Right lung (tissue), 10 donors: ENCODE measurements at places on chromosomes 4 and X.

DNA sequence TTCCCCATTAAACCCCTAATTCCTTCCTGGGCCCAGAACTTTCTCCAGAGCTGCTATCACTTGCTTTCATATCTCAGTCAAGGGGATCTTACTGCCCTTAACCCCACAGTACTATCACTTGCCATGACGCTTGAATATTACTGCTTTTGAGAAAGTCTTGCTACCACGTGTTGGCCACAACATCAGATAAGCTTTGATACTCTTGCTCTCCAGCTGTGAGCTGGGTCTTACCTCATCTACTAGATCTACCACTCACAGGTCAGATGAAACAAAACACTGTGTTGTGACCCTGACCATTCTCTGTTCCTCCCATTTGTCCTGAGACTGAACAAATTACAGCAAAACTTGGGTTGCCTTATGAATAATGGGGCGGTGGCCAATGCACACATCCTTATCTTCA lies 12.1 kb upstream of the TAPT1 start:
- DNase-seq, result no peak

- no peak for DNase-seq
These were observed 124.4 kb downstream of the CHRDL1 start for GRCh38 chrX:110671068-110671803.

GRCh38 chr4:147732518-147733235 lies 789 bp downstream of the ARHGAP10 start:
- DNase-seq, result peak; percentile 63

GRCh38 chr4:56739066-56739777 lies 58.1 kb upstream of the HOPX start:
- DNase-seq, result no peak

DNA sequence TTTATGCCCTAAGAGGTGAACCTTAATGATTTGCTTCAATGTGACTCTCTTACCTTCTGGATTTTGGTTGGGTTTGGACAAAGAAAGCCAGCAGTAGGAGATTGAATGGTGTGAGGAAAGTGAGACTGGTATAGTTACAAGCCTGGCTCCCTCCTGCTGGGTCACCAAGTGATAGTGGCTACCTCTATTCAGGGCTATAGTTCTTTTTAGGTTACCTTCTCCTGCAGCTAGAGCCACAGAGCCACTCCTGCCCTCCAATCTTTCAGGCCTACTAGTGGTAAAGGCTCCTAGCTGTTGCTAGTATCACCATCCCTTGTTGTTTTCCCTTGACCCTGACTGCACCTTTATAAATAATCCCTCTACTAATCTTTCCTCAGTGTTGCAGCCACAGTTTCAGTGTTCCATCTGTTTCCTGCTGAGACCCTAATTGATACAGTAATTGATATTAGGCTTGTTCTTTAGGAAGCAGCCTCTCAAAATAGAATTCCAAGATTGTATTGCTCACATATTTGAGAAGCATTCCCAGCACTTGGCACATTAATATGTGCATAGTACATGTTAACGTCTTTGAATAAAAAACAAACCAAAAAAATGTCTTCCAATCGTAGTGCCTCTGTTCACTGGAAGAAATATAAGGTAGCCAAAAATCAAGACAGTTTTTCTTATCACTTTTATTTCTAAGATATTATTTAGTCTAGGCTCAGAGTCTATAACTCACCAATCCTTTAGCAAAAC lies 82.3 kb downstream of the SRPX start:
- DNase-seq, result no peak

- DNase-seq, result no peak
These were observed 122.1 kb downstream of the EFNB1 start for GRCh38 chrX:68950937-68951336.

DNA sequence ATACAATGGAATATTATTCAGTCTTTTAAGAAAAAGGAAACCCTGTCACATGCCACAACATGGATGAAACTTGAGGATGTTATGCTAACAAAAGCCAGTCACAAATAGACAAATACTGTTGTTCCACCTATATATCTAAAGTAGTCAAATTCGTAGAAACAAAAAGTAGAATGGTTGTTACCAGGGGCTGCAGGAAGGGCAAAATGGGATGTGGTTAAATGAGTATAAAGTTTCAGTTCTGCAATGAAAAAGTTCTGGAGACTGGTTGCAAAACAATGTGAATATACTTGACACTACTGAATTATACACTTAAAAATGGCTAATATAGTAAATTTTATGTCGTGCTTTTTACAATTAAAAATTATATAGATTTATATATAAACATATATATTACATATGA lies 12.2 kb downstream of the SPOCK3 start:
- no peak for DNase-seq

GRCh38 chrX:42524379-42524778 lies 253.6 kb downstream of the PPP1R2C start:
- DNase-seq, result no peak

GRCh38 chrX:44352758-44353157 lies 9.3 kb upstream of the EFHC2 start:
- DNase-seq, result no peak

DNA sequence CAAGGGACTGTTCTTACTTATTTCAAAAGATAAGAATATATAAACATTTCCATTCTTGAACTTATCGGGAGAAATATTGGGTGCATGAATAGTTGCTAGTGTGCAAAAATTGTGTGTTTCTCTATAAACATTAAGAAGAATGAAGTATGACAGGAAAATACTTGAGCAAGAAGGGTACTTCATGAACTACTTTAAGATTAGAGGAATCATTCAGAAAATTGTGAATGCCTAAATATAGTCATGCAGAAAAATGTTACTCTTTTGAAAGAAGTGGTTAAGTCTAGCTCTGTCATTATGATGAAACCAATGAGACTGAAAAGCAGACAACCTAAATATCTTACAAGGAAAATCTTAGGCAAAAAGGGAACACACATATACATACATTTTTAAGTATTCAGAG lies 207.8 kb upstream of the PCDH18 start:
- peak; percentile 8 for DNase-seq

DNA sequence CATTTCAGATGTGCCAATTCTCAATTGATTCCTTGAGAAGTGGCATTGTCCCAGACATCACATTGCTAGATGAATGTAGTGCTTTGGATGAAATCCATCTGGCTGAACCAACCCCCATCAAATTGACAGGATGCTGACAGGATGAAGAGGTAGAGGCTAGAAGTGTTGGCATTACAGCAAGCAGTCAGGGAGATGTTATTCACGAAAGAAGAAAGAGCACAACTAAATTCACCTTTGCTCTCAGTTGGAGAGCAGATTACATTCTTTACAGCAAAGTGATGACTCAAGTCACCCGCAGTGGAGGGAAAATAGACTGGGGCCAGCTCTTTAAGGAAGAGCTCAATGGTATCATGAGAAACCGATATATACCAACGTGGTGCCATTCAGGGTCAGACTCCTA lies 259.6 kb downstream of the C4orf33 start:
- no peak for DNase-seq

DNA sequence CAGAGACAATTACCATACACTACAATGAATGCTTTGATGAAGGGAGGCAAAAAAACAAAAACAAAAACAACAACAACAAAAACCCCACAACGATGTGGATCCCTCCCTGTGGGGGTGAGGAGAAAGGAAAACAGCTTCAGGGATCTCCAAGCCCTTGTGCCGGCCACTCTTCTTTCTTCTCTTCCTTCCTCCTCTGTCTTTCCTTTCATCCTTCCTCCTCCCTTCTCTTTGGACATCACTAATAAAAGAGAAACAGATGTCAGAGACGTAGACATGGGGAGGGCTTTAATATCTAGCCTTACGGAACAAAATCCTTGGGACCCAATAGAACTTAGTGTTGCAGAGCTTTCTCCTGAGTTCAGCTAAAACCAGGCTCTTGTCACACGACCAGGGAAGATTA lies 18.8 kb upstream of the STX18 start:
- no peak for DNase-seq

- DNase-seq, result no peak
These were observed 9.7 kb upstream of the PYURF start for GRCh38 chr4:88533088-88533790.

DNA sequence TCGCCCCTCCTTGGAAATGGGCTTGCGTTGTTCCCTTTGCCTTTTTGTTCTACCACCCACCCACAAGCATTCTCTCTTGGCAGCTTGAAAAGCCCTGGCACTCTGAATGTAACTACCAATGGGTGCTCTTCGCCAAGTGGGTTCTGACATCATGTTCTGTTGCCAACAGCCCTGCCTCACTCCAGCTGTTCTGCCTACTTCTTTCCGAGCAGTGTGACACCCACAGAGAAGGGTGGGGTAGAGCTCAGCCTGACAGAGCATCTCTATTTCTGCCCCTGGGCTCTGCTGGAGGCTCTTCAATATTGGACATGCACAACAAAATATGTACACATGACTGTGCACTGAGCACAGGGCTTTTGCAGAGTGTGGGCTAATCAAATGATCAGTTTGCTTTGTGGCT lies 15.6 kb upstream of the EXOSC9 start:
- DNase-seq, result no peak

- DNase-seq, result no peak
These were observed 12.0 kb downstream of the AREG start for GRCh38 chr4:74456849-74457395.

DNA sequence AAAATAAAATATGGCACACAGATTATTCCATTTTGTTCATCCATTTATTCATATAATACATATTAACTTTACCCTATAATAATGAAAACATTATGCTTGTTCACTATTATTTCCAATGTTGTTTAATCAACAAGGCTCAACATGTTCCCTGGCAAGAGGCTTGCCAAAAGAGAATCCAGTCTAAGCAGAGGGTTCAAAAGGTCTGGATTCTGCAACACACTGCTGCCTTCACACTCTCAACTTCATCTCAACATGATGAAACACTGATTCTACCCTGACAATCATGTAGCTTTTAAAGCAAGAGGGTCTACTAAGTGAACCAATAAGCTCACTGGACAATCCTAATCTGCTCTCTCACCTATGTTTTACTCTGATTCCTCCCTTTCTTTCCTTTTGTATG lies 101.1 kb downstream of the MID1 start:
- DNase-seq, result no peak

DNA sequence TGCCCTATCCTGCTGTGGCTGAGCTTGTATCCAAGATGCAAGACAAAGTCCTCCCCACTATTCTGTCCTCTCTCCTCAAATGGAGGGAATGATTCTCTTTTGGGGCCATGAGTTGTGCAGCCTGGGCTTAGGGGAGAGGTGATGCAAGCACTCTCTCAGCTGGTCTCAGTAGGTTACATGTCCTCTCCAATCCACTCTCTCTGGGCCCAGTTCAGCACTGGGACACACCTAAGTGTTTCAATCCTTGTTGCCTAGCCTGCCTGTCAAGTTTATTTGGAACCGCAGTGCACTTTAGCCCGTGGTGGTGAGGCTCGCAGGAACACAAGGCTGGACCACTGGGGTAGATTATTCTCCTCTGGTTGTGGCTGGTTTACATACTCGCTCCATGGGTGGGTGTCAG lies 23.8 kb upstream of the TMPRSS11D start:
- DNase-seq, result no peak

- no peak for DNase-seq
These were observed 18.1 kb downstream of the KIT start for GRCh38 chr4:54675721-54676461.

DNA sequence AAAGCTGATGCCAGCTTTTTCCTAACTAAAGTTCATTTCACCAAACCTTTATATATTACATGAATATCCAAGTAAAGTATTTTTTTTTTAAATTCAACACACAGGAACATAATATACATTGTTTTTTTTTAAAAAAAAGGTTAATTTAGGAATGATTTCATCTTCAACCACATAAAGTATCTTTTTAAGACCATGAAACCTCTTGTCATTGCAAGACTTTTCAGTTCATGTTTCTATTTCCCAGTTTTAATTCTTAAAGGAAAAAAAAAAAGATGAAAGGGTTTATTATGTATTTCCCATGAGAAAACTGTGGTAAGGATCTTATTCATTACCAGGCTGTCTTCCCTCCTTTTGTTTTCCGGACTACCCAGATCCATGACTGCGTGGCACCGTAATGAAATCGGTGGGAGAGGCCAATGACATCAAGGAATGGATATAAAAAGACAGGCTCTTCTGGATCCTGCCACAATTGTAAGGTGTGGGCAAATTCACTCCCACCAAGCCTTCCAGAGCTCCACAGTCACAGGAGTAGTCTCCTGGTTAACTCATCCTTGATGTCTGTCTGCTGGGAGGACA lies 84.7 kb upstream of the CBR4 start:
- DNase-seq, result no peak

DNA sequence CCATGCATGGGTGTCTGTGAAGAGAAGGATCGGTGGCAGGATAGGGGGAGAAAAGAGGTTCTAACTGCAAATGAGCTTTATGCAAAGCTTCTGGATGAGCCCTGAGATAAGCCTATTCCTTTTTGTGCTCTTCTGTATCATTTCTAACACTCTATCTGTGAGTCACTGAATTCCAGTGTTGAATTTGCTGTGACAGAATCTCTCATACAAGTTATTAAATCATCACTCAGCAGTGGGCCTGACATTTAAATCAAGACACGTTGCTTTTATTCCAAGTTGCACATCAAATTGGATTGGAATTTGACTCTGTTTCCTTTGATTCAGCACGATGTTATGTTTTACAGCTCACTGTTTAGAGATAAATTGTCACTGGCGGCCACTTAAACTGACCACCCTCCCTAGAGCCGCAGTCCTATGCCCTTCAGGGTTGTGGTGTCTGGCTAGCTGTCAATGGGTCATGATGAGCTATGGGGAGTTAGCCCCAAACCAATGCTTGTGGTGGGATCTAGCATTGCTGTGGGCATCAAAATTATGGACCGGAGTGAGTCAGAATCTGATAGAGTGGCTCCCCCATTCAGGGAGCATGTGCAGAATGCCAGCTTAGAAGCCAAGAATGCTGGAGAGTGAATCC lies 42.7 kb downstream of the LHFPL1 start:
- DNase-seq, result no peak

GRCh38 chr4:148376151-148376550 lies 66.1 kb downstream of the NR3C2 start:
- peak; percentile 73 for DNase-seq

- no peak for DNase-seq
These were observed 52.0 kb downstream of the CHIC1 start for GRCh38 chrX:73615022-73615421.

GRCh38 chr4:35520059-35520458 lies 724.3 kb downstream of the ARAP2 start:
- no peak for DNase-seq

- DNase-seq, result no peak
These were observed 582.4 kb upstream of the ADGRL3 start for GRCh38 chr4:60617731-60618130.

GRCh38 chrX:147884958-147885357 lies 26.8 kb upstream of the FMR1 start:
- DNase-seq, result no peak

DNA sequence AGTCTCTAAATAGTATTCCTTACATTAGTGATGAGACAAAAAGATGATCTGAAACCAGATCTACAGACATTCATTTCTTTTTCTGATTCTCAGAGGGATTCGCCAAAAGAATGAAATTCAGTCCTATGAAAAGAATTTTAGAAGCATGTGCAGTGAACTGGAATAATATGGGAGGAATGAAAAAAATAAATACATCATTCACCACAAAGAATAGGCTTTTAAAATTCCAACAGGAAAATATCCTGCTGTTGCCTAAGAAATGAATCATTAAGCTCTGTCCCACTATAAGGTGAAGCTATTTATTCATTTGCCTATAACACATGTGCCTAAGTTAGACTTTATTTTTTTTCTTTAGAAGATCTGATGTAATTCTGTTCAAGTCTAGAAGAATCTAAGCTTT lies 165.9 kb downstream of the IL15 start:
- no peak for DNase-seq

- DNase-seq, result no peak
These were observed 53.1 kb downstream of the TIGD2 start for GRCh38 chr4:89164400-89164799.
